Aorta (tissue), 5 donors: ENCODE measurements at places on chromosomes 7 and 10. TPM values are rescaled to one million over a fixed set of nuclear protein-coding genes. Genes with fewer than 3 reads are reported as not detected.

The POU6F2 gene
- total RNA-seq: 1.9 TPM

The SPACDR gene
- total RNA-seq: 2.0 TPM

The NAMPT gene
- 237 TPM for total RNA-seq

The ZP3 gene
- 2.0 TPM for total RNA-seq

The ADARB2 gene
- total RNA-seq: not detected

The WNT8B gene
- not detected for total RNA-seq

The UNCX gene
- total RNA-seq: not detected

The OPN4 gene
- 0.36 TPM for total RNA-seq

The SLC16A12 gene
- total RNA-seq: 0.45 TPM

The ADAMTS14 gene
- total RNA-seq: 0.62 TPM

GRCh38 chr10:79270466-79271246, 76.6 kb upstream of the PPIF start:
- H3K4me3 ChIP-seq: no peak overlapping the region
- no peak overlapping the region for H3K27ac ChIP-seq
- no peaks in the 10 kb centered on the region for H3K36me3 ChIP-seq
- no peak for DNase-seq
- no peaks in the 10 kb centered on the region for H3K27me3 ChIP-seq

DNA sequence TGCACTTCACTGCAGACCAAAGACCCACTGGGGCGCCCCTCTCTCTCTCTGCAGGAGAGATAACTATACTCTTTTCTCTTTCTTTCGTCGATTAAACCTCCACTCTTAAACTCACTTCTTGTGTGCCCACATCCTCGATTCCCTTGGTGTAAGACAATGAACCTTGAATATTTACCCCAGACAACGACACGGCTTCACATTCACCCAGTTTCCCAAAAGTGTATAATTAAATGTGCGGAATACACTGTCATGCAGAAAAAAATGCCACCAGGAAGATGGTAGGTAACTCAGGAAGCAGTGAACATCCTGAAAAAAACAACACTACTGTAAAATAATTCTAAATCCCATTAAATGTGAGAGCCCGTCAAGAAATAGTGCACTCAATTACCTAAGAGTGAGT, 882.2 kb downstream of the TYW1 start:
- H3K4me1 ChIP-seq: no peaks in the 10 kb centered on the region
- no peak overlapping the region for H3K27ac ChIP-seq
- DNase-seq: no peak
- no peaks in the 10 kb centered on the region for H3K36me3 ChIP-seq
- no peak overlapping the region for H3K4me3 ChIP-seq

DNA sequence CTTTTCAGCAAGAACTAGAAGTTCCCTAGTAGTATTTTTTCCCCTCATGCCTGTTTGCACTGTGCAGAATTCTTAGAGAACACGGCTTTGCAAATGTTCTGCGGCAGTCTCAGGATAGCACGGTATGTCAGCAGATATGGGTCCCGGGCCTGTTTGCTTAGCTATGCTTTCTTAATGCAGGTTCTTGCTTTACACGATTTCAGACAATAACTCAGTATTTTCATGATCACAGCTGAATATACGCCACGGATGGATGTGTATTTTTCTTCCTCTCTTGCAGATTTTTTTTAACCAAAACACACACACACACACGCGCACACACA, 137.3 kb downstream of the HECW1 start:
- H3K27me3 ChIP-seq: no peaks in the 10 kb centered on the region
- DNase-seq: no peak
- H3K36me3 ChIP-seq: no peaks in the 10 kb centered on the region
- no peaks in the 10 kb centered on the region for H3K4me1 ChIP-seq
- no peak overlapping the region for H3K27ac ChIP-seq
- no peak overlapping the region for H3K4me3 ChIP-seq

DNA sequence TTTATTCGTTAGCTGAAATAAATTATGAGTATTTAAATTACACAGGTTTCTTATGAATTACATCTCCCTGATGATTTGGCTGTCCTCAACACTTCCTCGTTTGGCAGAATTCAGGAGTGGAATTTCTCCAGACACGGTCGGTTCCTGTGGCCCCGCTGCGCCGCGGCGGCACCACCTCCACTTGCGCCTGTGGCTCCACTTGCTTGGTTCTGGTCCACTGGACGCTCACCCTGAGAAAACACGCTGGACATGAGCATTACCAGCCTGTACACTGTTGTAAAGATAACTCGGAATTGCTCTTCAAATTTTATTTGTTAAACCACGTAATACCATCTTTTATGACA, 85.3 kb downstream of the ZNF33B start:
- H3K27me3 ChIP-seq: no peaks in the 10 kb centered on the region
- no peaks in the 10 kb centered on the region for H3K36me3 ChIP-seq
- peak; percentile 53 for DNase-seq
- peak overlapping the region; percentile 56 for H3K4me3 ChIP-seq
- H3K27ac ChIP-seq: peak overlapping the region; percentile 62

GRCh38 chr10:35498693-35499092, 106.4 kb upstream of the GJD4 start:
- no peaks in the 10 kb centered on the region for H3K4me1 ChIP-seq
- no peak for DNase-seq
- H3K4me3 ChIP-seq: no peak overlapping the region
- no peak overlapping the region for H3K27ac ChIP-seq
- no peaks in the 10 kb centered on the region for H3K27me3 ChIP-seq

DNA sequence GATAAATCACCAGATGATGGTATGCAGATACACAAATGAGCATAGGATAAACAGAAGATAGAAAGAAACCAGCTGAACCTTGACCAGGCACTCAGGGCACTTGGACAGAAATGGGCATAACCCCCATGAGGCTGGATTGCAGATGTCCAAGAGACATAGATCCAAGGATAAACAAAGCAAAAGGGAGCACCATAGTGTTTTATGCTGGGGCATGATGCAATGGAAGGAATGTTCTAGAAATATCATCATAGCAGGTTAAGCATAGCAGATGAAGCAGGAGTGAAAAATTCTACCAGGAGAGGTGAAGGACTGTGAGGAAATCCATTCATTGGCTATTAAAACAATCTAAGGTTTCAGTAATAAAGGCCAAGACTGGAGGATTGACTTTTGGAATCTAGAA, 70.5 kb upstream of the TES start:
- no peaks in the 10 kb centered on the region for H3K27me3 ChIP-seq
- H3K36me3 ChIP-seq: no peaks in the 10 kb centered on the region

DNA sequence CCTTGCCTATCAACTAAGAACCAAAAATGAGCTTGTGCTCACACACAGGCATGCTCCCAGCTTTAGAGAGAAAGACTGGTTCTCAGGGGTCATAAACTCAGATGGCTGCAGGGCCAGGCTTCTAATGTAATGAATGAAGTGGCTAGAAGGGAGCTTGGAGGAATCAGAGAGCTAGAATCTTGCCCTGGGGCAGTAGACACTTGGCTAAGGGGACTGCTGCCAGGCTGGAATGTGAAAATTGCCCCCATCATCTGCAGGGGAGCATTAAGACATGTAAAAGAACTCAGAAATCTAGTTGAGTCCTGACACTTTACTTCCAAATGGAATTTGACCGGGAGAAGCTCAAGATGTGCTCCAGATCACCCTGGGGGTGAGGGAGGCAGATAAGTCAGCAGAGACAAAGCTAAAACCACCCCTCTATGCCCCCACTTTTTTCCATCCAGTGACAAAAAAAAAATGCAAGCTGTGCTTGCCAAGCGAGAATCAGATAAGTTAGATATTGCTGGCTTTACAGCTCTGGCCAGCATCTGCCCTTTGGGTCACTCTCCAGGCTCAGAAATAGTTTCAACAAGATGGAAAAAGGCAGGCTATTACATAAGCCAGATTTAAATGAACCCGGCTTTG, 2.3 kb upstream of the SLC16A9 start:
- H3K4me3 ChIP-seq: no peak overlapping the region
- H3K27me3 ChIP-seq: no peaks in the 10 kb centered on the region
- no peak for DNase-seq
- H3K27ac ChIP-seq: no peak overlapping the region
- H3K4me1 ChIP-seq: no peaks in the 10 kb centered on the region

DNA sequence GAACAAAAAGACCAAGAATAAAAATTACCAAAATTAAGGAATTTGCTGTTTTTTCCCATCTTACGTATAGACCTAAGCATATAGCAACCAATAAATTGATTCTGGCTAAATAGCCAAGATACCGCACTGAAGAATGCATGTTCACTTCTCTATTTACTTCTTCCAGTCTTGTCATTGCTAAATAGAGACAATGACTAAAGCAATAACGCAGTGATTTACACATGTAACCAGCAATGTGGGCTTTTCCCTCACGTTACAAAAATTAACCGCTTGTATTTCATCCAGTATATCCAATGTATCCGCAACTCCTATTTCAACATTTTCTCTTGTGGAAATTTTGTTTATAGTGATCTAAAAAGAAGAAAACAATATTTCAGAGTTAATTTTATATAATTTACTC, 5.6 kb downstream of the TMEM168 start:
- no peaks in the 10 kb centered on the region for H3K36me3 ChIP-seq
- H3K4me3 ChIP-seq: no peak overlapping the region
- DNase-seq: no peak
- peaks cover 7% of the 10 kb centered on the region for H3K4me1 ChIP-seq

- no peak overlapping the region for H3K4me3 ChIP-seq
- DNase-seq: no peak
- no peaks in the 10 kb centered on the region for H3K27me3 ChIP-seq
- no peaks in the 10 kb centered on the region for H3K4me1 ChIP-seq
- no peak overlapping the region for H3K27ac ChIP-seq
Observed at GRCh38 chr7:150313367-150313809, 9.8 kb upstream of the LRRC61 start.

- peaks cover 3% of the 10 kb centered on the region for H3K4me1 ChIP-seq
- H3K27me3 ChIP-seq: no peaks in the 10 kb centered on the region
- H3K36me3 ChIP-seq: no peaks in the 10 kb centered on the region
- DNase-seq: peak; percentile 78
Observed at GRCh38 chr7:37832194-37832593, 16.2 kb upstream of the NME8 start.

DNA sequence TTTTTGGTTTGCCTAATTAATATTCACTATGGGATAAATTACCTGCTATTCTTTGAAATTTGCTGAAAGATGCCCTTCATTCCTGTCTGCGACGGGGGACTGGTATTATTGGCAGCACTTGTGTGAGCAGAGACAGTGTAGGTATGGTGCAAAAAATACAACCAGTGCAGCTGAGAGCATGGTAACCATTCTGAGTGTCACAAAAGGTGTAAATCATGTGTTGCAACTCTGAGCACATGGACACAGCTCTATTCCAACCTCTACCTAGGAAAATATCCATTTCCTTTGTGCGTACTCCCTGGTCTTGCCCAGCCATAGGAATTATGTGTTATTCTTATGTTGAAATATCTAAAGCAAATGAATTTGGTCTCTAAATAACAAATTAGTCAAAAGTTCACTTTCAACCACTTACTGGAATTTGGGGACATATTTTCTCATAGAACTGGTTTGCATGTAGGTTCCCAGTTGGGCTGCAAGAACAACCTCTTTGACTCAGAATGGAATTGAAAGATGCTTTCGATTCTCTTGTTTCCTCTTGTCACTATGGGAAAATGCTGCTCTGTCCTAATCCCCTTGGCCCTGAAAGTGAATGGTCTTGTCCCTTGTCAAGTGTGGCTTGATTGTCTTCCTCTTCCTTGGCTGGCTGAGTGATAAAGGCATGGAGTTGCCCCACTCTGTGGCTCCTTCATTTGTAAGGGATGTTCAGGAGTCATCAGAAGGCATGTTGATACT, 57.0 kb downstream of the CELF2 start:
- no peaks in the 10 kb centered on the region for H3K4me1 ChIP-seq
- H3K27me3 ChIP-seq: no peaks in the 10 kb centered on the region
- H3K36me3 ChIP-seq: no peaks in the 10 kb centered on the region
- no peak overlapping the region for H3K27ac ChIP-seq
- no peak overlapping the region for H3K4me3 ChIP-seq

GRCh38 chr10:78524941-78525340, 491.3 kb downstream of the RPS24 start:
- no peaks in the 10 kb centered on the region for H3K27me3 ChIP-seq
- no peaks in the 10 kb centered on the region for H3K4me1 ChIP-seq
- no peak overlapping the region for H3K27ac ChIP-seq
- H3K36me3 ChIP-seq: no peaks in the 10 kb centered on the region
- DNase-seq: no peak
- no peak overlapping the region for H3K4me3 ChIP-seq

GRCh38 chr10:1406967-1407945, 330.1 kb downstream of the ADARB2 start:
- DNase-seq: no peak
- H3K36me3 ChIP-seq: no peaks in the 10 kb centered on the region
- no peaks in the 10 kb centered on the region for H3K27me3 ChIP-seq
- H3K4me3 ChIP-seq: no peak overlapping the region
- H3K4me1 ChIP-seq: no peaks in the 10 kb centered on the region

DNA sequence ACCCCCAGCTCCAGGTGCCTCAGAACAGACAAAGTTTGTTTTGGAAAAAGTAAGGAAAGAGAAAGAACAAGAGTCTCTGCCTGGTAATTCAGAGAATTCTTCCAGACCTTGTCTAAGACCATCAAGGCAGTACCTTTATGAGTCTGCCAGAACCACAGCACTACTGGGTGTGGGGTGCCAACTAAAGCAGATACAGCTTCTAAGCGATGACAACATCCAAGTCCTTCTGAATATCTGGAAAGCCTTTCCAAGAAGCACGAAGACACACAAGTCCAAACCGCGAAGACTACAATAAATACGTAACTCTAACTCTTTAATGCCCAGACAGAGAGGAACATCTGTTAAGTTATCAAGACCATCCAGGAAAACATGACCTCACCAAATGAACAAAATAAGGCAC, 94.3 kb downstream of the SIRT1 start:
- H3K27me3 ChIP-seq: no peaks in the 10 kb centered on the region
- no peak overlapping the region for H3K27ac ChIP-seq
- no peaks in the 10 kb centered on the region for H3K36me3 ChIP-seq
- H3K4me3 ChIP-seq: no peak overlapping the region
- no peaks in the 10 kb centered on the region for H3K4me1 ChIP-seq
- DNase-seq: no peak

DNA sequence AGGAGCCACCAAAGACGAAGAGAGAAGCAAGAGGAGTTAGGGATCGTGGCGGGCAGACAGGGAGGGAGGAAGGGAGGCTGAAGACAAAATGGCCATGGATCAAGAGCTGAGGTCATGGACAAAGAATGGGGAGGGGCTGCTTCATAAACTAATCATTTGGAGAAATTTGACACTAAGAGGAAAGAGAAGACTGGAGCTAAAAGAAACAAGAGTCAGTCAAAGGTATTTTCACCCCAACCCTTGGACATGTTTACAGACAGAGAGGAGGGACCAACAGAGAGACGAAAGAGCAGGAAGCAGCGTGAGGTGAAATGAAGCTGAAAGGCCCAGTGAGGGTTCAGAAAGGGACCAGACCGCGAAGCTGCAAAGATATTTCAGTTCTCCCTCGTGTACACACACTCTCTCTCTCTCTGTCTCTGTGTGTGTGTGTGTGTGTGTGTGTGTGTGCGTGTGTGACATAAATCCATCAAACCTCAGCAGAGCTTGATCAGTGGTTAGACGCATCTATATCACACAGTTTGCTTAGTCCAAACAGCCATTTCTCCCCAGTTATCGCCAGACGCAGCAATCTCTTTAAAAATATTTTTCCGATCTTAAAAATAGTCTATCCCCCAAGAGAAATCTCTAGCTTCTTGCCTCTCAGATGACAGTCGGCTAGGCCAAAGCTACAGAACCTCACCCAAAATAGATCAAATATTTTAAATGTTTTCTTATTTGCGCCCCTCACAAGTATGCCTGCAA, 12.5 kb upstream of the CALD1 start:
- peaks cover 7% of the 10 kb centered on the region for H3K4me1 ChIP-seq
- no peak for DNase-seq
- peak overlapping the region; percentile 73 for H3K27ac ChIP-seq
- no peak overlapping the region for H3K4me3 ChIP-seq
- H3K27me3 ChIP-seq: no peaks in the 10 kb centered on the region
